ENCODE measurements at places on chromosomes 6 and 20.

DNA sequence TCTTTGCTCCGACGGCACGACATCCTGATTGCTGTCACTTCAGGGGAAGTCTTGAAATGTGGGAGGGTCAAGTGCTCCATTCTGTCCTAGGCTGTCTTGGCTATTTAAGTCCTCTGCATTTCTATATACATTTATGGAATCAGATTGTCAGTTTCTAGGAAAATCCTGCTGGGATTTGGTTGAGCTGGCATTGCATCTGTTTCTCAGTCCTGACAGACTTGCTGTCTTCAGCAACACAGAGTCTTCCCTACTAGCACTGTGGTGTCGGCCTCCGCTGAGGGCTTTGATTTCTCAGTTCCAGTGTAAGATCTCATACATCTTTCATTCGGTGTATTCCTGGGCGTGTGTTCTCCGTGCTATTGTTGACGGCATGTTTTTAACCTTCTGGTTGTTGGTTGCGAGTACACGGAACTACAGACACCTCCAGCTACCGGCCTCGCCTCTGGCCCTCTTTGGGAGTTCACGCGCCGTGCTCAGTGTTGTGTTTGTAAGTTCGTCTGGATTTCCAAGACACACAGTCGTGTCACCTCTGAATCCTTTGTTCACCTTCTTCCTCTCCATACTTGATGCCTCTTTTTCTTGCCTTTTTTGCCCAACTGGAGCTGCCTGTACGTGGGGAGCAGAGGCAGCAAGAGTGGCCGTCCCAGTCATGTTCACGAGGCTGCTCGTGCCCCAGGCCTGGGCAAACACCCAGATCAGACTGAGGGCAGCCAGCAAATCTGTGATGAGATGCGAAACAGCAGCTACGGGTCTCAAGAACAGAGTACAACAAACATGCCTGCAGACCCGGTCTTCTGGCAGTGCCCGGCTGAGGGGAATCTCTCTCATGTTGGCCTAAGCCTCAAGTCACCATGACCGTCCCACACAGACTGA is 92.8 kb downstream of the TAF4 start:
- no peak for DNase-seq

GRCh38 chr20:47782076-47782475 is 3.2 kb downstream of the SULF2 start:
- DNase-seq: no peak

DNA sequence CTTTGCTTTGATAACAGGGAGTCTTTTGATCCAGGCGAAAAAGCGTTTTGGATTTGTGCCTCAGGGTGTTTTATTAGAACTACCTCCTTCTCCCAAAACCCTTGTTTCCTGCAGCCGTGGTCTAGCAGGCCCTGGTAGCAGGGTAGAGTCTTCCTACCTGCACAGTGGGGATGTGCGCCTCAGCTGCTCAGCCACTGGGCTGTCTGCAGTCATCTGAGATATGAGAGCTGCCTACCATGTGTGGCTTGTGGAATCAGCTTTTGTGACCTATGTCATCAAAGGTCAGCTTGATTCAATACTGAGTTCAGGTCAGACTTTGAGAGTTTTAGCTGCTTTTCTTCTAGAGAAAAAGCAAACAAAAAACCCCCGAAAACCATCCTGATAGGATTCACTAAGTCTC is 279.5 kb downstream of the CLIC5 start:
- DNase-seq: no peak

GRCh38 chr6:28326371-28326948 is 9.5 kb downstream of the ZSCAN31 start:
- no peak for DNase-seq

GRCh38 chr6:109009236-109009961 is 85.2 kb downstream of the SESN1 start:
- peak; percentile 91 for DNase-seq

GRCh38 chr6:111631903-111632460 is 26.3 kb upstream of the TRAF3IP2 start:
- no peak for DNase-seq

- DNase-seq: no peak
Measured at GRCh38 chr6:100620085-100620840, 155.5 kb upstream of the SIM1 start.

DNA sequence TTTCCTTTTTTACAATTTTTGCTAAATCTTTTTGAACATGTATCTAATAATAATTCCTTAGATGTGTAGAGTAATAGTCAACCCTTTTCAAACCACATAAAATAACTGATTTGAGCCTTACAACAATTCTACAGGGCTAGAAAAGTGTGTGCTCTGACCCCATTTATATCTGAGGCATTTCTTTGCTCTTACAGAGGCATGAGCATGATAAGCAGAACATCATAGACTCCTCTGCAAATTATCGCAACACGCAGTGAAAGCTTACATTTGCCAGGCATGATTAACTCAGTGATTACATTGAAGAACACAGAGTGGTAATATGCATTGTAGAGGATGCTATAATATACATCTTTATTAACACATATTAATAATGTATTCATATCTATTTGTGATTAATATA is 120.4 kb downstream of the SIM1 start:
- no peak for DNase-seq

DNA sequence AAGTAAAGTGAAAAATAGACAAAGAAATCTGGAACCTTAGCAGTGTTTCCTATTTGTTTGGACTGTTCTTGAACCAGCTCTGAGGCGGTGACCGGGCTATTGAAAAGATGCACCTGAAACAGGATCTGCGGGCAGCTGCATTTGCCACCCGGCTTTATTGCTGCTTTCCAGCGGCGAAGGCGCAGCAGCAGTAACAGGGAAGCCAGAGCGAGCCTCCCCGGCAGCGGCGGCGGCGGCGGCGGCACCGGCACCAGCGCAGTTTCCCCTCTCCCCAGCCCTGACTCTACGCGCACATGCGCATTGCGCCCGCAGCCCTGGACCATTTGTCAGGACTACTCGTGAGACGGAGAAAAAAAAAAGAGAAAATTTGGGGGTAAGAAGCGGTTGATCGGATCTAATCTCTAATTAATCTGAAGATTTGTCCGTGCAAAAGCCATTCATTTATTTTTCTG is at the start of gene L3MBTL3:
Gene L3MBTL3, plus strand, starts transcription at position 290 of the 452 bp plus-strand sequence. CDS start 24,119 bp downstream, outside the sequence.
- peak; percentile 88 for DNase-seq

- no peak for DNase-seq
Measured at GRCh38 chr20:58026361-58026760, 202.1 kb downstream of the ANKRD60 start.

- DNase-seq: no peak
Measured at GRCh38 chr6:139882234-139882633, 507.8 kb upstream of the CITED2 start.

GRCh38 chr6:24543683-24544082 is 48.9 kb downstream of the ALDH5A1 start:
- DNase-seq: no peak

DNA sequence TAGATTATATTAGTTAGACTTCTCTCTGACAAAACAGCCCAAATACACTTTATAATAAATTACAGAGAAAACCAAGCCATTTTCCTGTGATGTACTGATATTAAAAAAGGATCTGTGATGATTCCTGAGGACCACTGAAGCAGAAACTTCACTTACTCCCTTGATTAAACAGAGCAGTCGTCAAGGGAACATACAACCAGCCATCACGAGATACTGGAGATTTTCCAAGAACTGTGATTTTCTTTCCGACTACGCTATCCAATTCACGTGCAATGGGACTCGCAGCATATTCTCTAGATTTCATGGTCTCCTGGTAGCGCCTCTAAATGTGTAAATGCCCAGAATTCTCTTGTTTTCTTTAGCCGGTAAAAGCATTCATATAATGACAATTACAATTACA is 377.4 kb downstream of the PHF3 start:
- DNase-seq: no peak

GRCh38 chr6:159463119-159463829 is 229.8 kb downstream of the SOD2 start:
- DNase-seq: no peak

DNA sequence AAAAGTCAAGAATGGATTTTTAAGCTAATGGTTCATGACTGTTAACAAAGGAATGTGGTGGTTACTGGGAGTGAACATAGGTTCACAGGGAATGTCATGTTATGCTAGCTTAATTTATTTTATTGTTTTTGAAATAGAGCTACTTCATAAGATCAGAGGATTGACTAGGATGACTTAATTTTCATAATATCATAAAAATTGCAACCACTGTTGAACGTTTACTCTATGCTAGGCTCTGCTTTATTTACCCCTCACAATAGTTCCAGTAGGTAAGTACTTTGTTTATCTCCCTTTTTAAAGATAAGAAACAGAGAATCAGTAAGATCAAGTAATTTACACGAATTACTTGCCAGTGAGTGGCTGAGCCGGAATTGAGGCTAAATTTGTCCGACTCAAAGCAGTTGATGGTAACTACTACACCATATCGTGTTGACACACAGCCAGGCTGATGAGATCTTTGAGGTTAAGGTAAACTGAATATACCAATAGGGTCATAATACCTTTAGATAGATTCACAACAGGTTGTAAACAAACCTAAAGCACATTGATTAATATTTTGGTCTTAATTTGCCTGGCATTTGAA is 194.6 kb upstream of the CITED2 start:
- no peak for DNase-seq

DNA sequence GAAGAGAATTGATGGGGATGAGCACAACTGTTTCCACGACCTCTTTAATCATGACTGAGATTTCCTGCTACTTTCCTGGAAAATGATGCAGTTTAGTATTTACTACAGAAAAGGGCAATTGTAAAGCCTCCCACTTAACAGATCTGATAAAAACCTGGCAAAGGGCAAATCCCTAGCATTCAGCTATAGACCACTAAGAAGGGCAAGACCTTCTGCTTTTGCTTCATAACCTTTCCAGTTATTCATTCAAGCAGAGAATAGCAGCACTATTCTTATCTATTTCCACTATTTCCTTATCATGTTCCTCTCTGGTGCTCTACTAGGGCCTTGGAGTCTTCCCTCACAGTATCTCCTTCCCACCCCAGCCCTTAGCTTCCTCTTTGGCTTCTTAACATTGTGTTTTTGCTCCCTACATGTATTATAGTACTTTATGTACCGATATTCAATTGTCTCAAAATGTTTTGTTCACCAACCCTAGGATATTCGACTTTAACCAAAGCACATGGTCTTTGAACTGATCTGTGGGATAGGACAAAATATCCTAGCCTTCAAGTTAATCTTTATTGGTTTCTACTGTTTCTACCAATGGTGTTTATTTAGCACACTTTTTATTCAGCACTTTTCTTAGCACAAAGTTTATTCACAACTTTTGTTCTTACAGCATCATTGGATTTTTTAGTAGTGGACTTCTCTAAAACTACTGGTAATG is 32.7 kb upstream of the MANEA start:
- DNase-seq: no peak

- DNase-seq: no peak
Measured at GRCh38 chr20:59125332-59125731, 38.3 kb upstream of the ZNF831 start.

GRCh38 chr6:52726741-52727535 is 36.3 kb downstream of the GSTA2 start:
- DNase-seq: no peak

GRCh38 chr6:166578536-166579236 is 7.8 kb downstream of the RAMACL start:
- DNase-seq: no peak

- no peak for DNase-seq
Measured at GRCh38 chr6:168451805-168452517, 11.0 kb downstream of the SMOC2 start.

- DNase-seq: no peak
Measured at GRCh38 chr6:18055714-18056382, 66.6 kb downstream of the NHLRC1 start.

DNA sequence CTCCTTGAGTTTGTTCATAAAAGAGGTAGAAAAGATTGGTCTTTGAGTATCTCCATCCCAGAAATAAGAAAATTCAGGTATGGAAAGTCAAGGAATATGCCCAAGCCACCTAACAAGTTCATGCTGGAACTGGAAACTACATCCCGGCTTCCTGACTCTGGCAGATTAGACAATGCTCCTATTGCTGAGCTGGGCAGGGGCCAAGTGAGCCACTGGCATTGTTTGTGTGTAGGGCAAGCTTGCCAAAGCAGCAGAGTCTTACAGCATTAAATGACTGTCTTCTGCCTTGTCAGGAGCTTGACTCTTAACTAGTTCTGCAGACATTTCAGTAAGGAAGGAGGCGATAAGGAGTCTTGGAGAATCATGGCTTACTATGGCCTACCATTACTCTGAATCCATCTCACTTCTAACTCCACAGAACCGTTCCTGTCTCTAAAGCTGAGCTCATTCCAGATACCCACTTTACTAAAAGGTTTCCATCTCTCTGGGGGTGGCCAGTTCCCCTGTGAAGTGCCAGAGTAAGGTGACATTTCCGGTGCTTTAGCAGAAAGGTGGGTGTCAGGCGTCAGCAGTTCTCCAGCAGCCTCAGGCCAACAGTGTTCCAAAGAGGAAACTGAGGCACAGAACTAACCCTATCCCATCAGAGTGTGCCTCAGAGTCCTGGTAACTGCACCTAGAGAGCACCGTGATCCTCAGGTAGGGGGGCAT is 30.1 kb downstream of the PRDM1 start:
- no peak for DNase-seq

DNA sequence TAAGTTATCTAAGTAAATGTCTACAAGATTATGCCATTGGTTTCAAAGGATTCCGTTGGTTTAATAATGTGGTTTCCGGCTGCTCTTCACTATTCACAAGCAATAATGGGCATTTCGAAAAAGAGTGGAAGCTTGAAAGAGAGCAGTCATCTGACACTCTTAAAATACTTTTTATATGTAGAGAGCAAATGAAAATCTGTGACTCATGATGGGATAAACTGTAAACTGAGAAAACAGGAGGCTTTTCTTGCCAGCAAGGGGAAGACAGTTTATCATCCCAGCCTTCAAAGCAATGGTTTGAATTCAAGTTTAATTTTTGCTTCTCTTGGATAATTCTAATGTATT is 145.7 kb downstream of the KHDC1L start:
- DNase-seq: no peak

- no peak for DNase-seq
Measured at GRCh38 chr6:11233673-11234573, 1.5 kb upstream of the NEDD9 start.

GRCh38 chr6:105069821-105070445 is 109.9 kb downstream of the POPDC3 start:
- no peak for DNase-seq

DNA sequence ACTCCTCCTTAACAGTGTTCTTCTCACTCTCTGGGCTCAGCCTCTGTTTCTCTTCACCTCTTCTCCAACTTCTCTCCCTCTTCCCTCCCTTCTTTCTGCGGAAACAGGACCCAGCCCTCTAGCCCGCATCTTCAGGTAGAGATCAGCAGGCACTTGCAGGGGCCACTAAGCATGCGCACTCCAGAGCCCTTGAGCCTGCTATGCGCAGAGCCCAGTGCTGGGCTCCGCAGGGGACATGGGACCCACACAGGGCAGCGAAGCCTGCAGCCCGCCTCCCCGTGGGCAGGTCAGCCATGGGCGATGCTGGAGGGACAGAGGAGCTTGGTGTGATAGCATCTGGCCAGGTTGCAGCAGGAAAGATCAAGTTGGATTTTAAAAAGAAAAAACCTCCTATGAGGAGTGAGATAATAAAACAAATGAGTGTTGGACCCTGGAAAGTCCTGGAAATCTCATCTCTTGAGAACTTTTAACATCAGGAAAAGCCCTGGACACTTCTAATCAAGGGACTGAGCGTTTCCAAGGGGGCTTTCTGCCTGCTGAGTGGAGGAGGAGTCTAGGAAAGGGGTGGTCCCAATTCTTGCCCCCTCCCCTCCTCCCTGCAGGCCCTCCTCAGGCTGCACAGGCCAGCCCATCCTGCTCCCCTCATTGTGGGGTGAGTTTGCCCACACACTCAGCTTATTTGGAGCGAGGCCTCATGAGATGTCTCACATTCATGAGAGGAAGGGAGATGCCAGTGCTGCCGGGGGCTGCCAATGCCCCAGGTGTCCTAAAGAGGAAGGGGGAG is 71.9 kb downstream of the MDGA1 start:
- DNase-seq: no peak

All from stimulated activated CD4-positive, alpha-beta T cell treated with anti-CD3 and anti-CD28 coated beads, Interleukin-12 subunit alpha, Interleukin-12 subunit beta, amount 100 ng/mL, for 4 hours (primary cell).